Breast epithelium (tissue), 4 donors: ENCODE measurements at places on chromosomes 3 and 15.

DNA sequence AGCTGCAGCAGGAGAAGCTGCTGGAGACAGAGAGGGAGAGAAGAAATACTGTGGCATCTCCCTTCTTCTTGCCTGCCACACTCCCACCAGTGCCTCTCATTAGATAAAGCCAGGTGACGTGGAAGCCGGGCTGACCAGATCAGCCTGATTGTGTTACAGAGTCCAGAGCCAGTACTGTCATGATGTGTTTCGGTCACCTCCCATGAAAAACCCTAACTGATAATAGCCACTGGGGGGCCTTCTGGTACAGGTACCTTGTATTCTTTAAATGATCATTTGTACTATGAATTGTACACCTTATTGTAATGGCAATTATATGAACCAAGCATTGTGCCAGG, 125.8 kb upstream of the TMEM108 start:
- no peak for DNase-seq

GRCh38 chr3:47482366-47482765, 6.6 kb upstream of the SCAP start:
- DNase-seq: no peak

DNA sequence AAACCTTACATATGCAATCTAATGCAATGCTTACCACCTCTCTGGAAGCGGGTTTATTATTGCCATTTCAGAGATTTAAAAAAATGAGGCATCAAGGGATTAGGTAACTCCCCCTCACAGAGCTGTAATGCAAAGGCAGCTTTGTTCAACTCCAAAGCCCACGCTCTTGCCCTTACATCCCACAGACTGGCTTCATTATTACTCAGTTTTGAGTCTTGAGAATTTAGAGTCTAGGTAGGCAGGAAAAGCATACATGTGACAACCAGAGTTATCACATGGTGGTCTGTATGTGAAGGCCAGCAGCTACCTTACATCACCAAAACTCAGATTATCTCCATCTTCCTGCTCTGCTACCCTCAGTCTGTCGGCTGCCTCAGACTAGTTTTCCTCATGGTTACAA, 326.9 kb downstream of the UACA start:
- DNase-seq: no peak

- peak; percentile 70 for DNase-seq
Observed at GRCh38 chr3:50254577-50255250, 14.2 kb upstream of the SEMA3B start.
